Fibroblast of upper back skin (primary cell): ENCODE measurements at places on chromosomes 7 and 10.

DNA sequence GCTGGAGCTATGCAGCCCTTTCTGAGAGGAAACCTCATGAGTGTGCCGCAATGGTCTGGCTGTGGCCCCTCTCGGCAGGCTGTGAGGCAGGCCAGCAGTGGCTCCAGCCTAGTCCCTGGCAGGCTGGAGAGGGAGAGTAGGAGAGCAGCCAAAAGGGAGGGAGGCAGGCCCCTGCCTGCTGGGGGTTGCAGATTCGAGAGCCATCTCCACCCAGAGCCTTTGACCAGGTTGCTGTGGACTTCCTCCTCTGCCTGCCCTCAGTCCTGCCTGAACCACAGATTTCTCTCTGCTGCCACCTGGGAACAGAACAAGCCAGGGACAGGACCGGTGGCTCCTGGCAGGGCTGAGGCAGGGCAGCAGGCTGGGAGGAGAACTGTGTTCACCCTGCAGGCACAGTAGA, 13.9 kb downstream of the PAX2 start:
- no peak for DNase-seq

DNA sequence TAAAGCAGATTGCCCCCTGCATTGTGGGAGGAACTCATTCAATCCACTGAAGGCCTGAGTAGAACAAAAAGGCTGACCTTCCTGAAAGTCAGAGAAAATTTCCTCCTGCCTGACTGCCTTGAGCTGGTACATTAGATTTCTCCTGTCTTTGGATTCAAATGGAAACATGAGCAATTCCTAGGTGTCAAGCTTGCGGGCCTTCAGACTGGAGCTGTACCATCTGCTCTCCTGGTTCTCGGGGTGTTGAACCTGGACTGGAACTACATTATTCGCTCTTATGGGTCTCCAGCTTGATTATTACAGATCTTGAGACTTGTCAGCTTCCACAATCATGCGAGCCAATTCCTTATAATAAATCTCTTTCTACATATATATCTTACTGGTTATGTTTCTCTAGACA, 173.6 kb upstream of the STEAP4 start:
- DNase-seq, result no peak

GRCh38 chr10:37623506-37623905, 233.9 kb downstream of the ZNF248 start:
- no peak for DNase-seq

GRCh38 chr10:43227911-43228782, 38.7 kb downstream of the RASGEF1A start:
- no peak for DNase-seq

DNA sequence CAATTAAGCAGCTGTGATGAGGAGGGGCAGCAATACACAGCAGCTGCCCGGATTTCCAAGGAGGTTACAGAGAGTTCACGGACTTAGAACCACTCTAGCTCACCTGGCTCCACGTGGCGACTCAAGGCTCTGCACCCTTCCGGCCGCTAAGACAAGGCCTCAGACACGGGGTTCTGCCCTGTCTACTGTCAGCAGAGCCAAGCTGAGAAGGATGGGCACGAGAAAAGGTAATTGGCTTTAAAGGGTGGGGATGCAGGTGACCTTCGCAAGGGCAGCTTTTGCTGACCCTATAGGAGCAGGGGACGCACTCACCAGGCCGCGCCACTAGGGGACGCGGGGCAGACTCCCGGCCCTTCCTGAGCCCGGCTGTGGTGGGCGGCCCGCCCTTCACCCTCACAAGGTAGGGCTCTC, 152.4 kb downstream of the KIF20B start:
- no peak for DNase-seq
